NCI-H774 (cell line): ENCODE measurements at places on chromosomes 1 and 21.

GRCh38 chr21:38861989-38862683 is 56.4 kb downstream of the ETS2 start:
- DNase-seq, result no peak

GRCh38 chr1:41322835-41323234 is 38.4 kb upstream of the FOXO6 start:
- DNase-seq, result peak; percentile 61

- no peak for DNase-seq
Measured at GRCh38 chr1:166073489-166073888, 93.3 kb downstream of the FAM78B start.

- DNase-seq, result no peak
Measured at GRCh38 chr1:3327389-3327702, 127.1 kb upstream of the ARHGEF16 start.

- DNase-seq, result no peak
Measured at GRCh38 chr1:164702216-164702615, 143.2 kb downstream of the PBX1 start.

- DNase-seq, result no peak
Measured at GRCh38 chr21:28148400-28149064, 844.1 kb downstream of the LTN1 start.
